ENCODE measurements at places on chromosomes 4 and X.

DNA sequence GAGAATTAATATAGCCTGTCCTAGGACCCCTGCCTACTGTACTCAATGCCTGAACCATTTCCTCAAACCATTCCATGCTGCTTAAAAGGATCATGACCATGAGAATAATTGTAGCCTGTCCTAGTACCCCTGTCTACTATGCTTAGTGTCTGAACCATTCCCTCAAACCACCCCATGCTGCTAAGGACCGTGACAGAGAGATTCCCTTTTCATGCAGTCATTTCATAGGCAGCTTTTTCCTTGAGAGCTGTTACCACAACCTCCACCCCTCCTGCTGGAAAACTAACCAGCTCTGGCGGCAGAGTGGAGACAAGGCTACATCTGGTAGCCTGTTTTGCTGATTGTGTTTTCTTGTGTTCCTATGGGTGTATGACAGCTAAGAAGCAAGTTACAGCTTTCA is 174.9 kb upstream of the SMARCAD1 start:
- DNase-seq: no peak

- no peak for DNase-seq
Observed at GRCh38 chrX:115260330-115260729, 26.4 kb upstream of the LRCH2 start.

DNA sequence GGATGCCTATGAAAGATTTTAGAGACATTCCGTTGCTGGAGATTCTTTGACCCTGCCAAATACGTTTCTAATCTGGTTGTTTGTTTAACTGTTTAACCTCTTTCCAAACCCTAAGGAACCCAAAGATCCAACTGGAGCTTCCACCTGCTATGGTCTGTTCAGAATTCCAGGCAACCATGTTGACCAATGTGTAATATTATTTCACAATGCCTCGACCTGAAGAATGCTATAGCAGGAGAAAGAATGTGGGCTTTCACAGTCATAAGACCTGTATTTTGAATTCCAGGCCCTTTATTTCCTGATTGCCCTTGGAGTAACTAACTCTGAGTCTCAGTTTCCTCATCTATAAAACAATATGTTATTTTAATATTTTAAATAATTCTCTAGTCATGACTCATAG is 90.8 kb downstream of the COL25A1 start:
- no peak for DNase-seq

- no peak for DNase-seq
Observed at GRCh38 chr4:174320494-174321199, 36.9 kb downstream of the CEP44 start.

- no peak for DNase-seq
Observed at GRCh38 chr4:77623091-77623490, 17.5 kb downstream of the CXCL13 start.

DNA sequence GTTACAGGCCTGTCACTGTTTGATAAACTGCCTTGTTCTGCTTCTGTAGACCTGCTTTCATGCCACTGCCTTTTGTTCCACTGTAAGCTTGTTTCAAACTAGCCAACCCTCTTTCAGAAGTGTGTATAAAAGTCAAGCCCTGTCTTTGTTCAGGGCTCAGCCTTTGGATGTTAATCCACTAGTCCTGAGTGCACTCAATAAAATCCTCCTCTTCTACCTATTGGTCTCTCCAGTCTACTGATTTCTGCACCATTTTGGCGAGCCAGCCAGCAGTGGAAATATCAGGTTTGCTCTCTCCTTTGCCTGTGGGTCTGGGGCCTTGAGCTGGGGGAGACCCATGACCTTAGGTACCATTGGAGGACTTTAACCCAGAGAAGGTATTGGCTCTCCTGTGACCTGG is 901.6 kb upstream of the NDST4 start:
- no peak for DNase-seq

DNA sequence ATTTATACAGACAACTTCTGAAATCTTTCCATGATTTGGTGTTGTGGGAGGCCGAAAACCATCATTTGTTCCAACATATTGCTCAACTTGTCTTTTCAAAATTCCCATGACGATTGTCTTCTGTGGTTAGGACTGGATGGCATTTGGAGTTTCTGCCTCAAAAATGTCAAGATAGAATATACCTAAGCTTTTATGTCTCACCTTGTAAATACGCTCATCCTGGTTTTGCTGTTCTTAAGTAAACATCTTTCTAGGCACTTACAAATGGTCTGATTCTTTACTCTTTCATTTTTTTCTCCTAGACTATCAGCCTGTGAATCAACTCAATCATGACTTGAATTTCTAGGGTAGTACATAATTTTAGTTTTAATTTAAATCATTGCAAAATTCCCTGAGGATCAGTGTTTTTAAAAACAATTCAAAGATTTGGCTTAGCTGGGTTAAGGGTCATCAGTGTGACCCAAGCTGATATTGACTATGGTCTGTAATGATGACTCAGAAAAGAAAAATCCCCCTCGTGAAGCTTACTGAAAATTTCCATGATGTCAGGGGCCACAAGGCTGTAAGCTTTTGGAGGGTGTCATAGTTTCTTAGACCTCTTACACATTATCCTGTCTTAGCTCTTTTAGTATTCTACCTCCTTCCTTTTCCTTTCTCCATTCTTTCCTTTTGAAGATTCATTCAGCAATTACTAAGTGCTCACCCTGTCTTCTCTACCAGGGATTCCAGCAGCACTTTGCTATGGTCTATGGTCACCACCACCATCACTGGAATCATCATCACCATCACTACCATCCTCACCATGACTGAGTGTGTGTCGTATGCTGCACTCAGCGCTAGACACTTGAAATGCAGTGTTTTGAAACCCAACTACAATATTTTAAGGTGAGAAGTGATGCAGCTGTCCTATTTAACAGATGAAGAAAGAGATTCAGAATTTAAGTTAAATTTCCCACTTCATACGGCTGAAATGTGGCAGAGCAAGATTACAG is 124.4 kb downstream of the CPE start:
- DNase-seq: no peak

GRCh38 chrX:136162827-136163570 is 15.7 kb downstream of the FHL1 start:
- DNase-seq: no peak

DNA sequence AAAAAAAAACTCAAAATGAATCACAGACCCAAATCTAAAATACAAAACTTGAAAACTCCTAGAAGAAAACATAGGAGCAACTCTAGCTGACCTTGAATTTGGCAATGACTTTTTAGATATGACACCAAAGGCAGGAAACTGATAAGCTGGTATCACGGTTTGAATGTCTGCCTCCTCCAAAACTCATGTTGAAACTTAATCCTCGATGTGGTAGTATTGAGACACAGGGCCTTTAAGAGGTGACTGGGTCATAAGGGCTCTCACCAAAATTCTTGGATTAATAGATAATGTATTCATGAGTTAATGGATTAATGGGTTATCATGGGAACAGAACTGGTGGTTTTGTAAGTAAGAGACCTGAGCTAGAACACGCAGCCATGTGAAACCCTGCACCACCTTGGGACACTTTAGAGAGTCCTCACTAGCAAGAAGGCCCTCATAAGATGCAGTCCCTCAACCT is 40.5 kb downstream of the FRYL start:
- DNase-seq: no peak

DNA sequence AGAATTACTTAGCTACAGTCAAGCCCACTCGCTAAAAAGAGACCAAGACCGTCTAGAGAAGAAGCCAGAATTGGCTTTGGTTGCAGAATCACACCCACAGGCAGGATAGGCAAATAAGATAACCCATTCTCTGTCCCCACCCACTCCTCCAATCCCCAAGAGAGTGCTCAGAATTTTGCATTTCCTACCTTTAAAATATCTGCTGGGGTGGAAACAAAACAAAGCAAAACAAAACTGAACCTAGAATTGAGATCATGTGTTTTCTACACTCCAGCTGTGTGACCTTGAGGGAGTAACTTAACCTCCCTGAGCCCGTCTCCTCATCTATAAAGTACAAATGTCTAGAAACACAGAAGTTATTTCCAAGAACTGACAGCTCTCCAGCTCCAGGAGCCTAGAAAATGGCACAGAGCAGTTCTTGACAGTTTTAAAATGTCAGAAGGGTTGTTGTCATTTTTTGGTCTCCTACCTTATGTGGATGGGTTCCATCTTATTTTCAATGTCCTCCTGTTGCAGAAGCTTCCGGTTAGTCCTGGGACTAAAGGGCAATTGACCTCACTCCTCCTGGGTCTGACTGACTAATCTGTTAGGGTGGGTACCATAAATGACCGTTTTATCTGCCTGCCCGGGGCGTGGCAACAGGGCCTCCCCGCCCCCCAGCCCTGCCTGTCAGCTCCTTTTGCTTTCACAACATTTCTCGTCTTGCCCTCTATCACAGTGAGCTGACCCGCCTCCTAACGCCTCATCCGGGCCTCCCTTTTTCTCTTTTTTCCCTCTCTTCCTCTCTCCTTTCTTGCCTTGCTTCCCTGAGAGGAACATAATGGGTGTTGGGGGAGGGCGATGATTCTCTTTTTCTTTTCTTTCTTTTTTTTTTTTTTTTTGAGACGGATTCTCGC is 114.0 kb downstream of the RBM47 start:
- no peak for DNase-seq

DNA sequence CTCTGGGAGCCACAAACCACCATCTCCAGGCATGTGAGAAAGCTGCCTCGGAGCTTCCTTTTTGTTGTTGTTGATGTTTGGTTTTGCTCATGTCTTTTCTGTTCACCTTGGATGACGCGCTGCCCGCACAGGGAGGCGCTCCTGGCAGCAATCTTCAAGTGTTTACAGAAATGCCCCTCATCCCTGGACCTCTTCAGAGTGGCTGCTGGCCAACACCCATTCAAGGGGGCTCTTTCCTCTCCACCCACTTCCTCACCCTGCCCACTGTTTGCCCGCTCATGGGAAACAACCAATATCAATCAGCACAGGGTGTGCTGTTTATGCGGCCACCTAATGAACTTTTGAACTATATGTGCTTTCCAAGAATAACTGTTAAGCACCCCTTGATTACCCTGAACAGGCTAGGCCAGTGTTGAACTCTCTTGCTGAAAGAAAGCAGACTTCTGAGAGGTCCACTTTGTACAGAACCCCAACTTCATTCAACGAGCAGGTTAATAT is 355.1 kb upstream of the CLNK start:
- no peak for DNase-seq

DNA sequence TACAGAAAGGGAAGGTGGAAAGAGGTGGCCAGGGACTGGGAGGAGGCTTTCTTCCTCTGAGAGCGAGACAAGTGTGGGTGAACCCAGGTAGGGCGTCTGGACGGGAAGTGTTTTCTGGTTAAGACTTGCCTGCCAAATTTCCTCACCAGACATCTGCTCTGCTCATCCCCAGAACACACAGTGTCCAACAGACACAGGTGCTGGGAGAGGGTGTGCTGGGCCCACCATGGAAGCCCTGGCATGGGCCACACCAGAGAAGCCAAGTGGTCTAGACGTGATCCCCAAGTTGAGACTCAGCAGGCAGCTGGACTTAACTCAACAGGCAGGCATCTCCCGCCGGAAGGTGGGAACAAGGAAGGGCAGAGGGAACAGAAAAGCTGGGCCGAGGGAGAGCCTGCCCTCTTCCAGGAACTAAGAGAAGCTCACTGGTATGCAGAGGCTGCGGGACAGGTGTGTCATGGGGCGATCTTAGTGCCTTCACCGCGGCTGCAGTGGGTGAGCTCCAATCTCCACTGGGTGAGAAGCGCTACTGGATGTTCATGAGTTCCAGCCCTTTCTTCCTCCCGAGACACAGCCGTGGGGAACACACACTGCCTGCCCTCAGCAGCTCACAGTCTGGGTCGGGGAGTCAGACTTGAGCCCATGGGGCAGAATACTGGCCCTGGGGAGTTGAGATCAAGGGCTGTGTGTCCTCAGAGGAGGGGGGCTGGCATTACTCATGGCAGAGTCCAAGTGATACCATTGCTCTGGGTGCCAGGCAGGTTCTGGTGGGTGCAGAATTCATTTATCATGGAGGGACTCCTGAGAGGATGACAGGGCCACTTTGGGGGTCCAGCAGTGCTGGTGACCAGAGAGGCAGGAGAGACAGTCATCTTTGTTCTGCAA is 110.2 kb downstream of the CPZ start:
- DNase-seq: no peak

- no peak for DNase-seq
Observed at GRCh38 chr4:98387345-98388026, 126.3 kb downstream of the RAP1GDS1 start.

DNA sequence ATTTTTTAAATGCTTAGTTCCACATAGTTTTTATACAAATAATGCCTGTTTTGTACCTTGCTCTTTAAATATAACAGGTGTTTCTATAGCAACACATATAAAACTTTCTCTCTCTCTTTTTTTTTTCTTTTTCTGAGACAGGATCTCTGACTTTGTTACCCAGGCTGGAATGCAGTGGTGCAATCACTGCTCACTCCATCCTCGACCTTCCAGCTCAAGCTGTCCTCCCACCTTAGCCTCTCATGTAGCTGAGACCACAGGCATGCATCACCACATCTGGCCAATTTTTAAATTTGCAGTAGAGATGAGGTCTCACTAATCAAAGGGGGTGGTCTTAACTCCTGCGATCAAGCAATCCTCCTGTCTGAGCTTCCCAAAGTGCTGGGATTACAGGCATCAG is 18.3 kb upstream of the SULT1E1 start:
- DNase-seq: no peak

GRCh38 chr4:121112530-121112929 is 40.2 kb upstream of the NDNF start:
- no peak for DNase-seq

GRCh38 chrX:136015016-136015415 is 29.8 kb downstream of the SLC9A6 start:
- DNase-seq: no peak

- no peak for DNase-seq
Observed at GRCh38 chrX:133864236-133864635, 121.2 kb downstream of the GPC3 start.

DNA sequence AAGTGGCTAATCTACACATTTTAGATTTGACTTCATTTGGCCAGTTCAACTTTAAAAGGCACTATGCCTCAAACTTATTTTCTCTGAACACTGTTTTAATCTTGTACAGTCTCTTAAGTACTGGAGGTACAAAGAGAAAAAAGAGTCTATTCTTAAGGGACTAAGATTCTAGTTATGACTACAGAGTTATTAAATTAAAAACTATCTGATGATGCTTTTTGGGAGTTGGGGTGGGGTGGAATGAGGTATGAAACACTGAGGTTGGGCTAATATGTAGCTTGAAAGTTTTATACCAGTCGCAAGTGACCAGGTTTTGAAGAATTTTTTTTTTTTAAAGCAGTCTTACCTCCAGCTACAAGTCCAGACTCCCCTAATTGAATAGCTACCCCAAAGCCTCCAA is 17.7 kb upstream of the GPR34 start:
- DNase-seq: no peak

GRCh38 chrX:63560601-63561218 is 209.6 kb upstream of the SPIN4 start:
- peak; percentile 26 for DNase-seq

DNA sequence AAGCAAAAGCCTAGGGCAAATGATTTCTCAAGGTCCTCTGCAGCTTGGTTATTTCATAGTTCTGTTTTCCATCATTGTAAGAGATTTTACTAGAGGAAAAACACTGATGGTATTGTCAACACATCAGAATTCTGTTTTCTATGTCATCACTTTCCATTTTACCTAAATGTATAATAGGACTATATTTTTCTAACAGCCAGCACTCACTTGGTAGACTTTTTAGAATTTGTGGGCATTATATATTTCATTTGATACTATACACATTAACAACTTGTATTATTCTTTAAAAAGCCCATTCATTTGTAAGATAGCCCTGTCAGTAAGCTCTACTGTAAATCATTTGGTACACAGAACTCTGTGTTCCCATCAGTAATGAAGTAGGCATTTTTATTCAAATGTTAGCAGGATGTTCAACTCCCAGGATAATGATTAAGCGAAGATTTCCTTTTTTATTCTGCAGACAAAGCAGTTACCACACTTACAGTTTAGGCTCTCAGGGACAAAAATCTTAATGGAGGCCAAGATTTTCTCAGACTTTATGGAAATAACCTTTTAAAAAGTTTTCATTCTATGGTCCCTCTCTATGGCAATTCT is 143.6 kb upstream of the TEX13C start:
- DNase-seq: no peak
